ENCODE measurements at places on chromosomes 1 and 21.

DNA sequence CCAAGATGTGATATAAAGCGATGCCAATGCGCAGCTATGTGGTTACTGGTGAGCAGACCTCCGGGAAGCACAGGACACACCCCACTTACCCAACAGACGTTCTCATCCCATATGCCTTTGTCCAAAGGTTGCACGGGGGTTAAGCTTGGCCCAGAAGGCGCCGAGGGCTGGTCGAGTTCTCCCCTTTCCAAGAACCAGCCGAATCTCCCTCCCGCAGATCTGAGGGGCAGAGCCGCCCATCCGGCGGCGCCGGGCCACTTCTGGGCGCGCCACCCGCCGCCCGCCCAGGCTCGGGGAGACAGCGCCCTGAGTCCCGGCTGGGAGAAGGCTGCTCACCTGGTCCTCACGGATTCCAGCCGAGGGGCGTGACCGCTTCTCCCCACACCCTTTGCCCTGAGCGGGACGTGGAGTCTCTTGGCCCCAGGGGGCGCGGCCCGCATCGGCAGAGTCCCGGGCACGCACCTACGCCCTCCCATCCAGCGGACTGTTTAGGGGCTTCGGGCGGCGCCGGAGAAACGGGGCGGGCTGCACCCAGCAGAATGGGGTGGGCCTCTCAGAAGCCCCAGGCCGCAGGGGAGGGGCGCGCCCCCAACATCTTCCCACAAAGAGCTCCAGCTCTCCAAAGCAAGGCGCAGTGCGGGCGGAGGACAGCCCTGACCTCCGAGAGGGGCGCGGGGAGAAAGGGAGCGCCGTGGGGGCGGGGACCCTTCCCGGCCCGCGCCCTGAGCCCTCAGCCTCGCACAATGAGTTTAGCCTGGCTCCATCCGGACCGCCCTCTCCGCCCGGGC is 615 bp downstream of the GPR161 start:
- no peak for DNase-seq

DNA sequence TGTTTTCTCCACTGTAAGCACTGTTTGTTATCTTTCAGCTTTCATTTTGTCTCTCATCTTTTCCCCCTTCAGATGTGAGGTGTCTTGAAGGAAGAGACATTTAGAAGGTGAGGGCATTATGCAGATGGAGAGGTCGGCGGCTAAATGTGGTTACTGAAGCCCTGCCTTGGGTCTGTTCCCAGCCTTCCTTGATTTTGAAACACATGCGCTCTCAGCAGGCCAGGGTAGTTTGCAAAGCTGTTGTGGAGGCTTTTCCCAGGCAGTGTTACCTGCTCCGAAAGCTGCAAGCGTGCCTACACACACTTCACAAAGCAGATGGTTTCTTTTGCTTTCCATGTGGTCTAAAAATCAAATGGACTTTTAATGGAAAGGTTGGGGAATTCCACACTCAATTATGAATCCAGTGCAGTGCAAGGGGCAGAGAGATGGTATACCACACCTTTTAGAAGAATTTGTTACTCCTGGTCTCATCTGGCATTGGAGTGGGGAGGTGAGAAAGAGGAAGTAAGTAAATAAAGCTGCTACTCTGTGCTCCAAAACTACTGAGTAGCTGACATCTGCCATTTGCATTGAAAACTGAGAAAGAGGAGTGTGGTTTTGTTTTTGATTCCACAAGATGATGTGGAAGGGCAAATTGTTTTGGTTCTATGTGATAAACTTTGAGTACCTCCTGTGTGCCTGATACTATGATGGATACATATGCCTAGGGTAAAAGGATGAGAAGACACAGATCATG is 91.9 kb downstream of the NFIA start:
- no peak for DNase-seq

DNA sequence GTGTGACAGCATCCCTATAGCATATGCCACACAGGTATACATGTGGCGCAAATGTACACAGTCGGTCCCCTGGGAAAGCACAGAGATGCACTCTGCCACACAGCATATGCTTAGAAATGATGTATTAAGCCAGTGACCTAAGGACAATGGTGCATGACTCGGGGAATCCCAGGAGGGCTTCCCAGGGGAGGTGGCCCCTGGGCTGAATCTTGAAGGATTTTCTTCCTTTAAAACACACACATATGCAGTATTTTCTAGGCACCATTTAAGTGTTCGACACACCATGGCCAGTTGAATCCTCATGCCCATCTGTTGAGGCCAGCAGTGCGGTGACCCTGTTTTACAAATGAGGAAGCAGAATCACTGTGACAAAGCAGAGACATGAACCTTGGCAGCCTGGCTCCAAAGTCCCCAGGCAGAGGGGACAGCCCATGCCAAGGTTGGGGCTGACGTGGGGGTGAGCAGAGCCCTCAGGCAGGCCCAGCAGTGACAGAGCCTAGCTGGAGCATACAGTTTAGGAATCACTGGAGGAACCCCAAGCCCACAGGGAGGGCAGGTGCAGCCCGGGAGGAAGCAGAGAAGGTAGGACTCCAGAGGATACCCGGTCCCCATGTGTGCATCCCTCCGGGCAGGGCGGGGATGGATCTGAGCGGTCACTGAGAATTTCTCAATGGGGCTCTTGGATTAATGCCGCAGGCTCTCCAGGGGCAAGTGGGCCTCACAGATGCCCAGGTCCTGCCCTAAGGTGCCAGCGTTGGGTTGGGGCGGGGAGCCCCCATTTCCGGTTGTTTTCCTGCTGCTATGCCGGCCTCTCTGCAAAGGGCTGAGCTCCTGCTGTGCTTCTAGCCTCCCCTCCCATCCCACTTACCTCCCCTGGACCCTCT is 28.4 kb downstream of the WNT3A start:
- no peak for DNase-seq

- DNase-seq = no peak
These were observed 23.6 kb upstream of the PSEN2 start for GRCh38 chr1:226846786-226847185.
